ENCODE measurements at places on chromosomes 7 and 10.

GRCh38 chr10:339038-339391 lies 203.8 kb downstream of the ZMYND11 start:
- DNase-seq, result no peak

DNA sequence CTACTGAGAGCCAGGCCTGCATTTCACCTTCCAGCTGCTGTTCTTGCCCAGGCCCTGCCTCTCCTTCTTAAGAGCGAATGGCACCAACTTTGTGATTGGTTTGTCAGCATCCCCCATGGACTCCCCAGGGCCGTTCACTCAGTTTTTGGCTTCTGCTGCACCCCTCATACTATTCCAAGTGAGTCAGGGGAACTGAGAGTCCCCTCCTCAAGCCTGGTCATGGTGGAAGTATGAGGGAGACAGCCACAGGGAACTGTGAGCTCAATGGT lies 62.4 kb upstream of the ANTXRL start:
- DNase-seq, result no peak

GRCh38 chr10:73406846-73407245 lies 7.0 kb downstream of the ANXA7 start:
- no peak for DNase-seq

- DNase-seq, result peak; percentile 44
These were observed 255.8 kb downstream of the ABCA13 start for GRCh38 chr7:48426966-48427555.

- DNase-seq, result no peak
These were observed 5.8 kb upstream of the CLDN4 start for GRCh38 chr7:73824986-73825385.

GRCh38 chr7:152074673-152075072 lies 49.2 kb downstream of the GALNT11 start:
- DNase-seq, result no peak

GRCh38 chr10:110750931-110751330 lies 106.8 kb downstream of the RBM20 start:
- DNase-seq, result no peak

- DNase-seq, result no peak
These were observed 30.8 kb upstream of the SMNDC1 start for GRCh38 chr10:110335314-110336064.

DNA sequence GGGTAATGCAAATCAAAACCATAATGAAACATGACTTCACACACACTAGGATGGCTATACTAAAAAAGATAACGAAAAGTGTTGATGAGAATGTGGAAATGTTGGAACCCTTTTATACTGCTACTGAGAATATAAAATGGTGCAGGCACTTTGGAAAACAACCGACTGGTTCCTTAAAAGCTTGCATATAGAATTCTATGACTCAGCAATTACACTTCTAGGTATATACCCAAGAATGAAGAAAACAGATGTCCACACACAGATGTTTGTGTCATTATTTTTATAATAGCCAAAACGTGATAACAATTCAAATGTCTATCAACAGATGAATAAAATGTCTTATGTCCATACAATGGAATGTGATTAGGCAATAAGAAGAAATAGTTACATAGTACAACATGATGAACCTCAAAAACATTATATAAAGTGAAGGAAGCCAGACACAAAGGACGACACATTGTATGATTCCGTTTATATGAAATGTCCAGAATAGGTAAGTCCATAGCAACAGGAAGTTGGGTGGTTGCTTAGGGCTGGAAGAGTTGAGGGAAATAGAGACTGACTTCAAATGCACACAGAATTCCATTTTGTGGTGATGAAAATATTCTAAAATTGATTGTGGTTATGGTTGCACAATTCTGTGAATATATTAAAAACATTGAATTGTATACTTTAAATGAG lies 148.3 kb upstream of the PHYHIPL start:
- DNase-seq, result peak; percentile 79

- DNase-seq, result peak; percentile 60
These were observed 19.4 kb downstream of the SFTPD start for GRCh38 chr10:79929409-79929904.

GRCh38 chr10:62038609-62039190 lies 137.2 kb downstream of the ARID5B start:
- peak; percentile 94 for DNase-seq

GRCh38 chr10:114499116-114499515 lies 94.8 kb upstream of the AFAP1L2 start:
- no peak for DNase-seq

DNA sequence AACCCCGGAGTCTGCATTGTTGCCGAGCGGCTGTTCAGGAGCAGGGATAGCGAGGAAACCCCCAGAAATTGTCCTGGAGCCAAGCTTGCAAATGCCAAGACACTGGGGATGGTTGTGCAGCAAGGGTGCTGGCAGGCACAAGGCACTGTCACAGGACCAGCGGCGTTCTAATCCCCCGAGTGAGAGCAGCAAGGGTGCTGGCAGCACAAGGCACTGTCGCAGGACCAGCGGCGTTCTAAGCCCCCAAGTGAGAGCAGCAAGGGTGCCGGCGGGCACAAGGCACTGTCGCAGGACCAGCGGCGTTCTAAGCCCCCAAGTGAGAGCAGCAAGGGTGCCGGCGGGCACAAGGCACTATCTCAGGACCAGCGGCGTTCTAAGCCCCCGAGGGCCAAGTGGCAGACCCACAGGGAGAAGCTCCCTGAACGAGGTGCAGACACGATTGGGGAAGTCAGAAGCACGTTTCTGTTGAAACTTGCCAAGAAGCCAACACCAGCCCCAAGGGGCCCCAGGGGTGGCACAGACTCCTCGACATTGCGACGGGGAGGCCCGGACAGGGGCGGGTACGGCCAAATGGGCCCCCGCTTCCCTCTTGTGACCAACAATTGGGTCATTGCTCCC lies 40.4 kb upstream of the INPP5A start:
- no peak for DNase-seq

DNA sequence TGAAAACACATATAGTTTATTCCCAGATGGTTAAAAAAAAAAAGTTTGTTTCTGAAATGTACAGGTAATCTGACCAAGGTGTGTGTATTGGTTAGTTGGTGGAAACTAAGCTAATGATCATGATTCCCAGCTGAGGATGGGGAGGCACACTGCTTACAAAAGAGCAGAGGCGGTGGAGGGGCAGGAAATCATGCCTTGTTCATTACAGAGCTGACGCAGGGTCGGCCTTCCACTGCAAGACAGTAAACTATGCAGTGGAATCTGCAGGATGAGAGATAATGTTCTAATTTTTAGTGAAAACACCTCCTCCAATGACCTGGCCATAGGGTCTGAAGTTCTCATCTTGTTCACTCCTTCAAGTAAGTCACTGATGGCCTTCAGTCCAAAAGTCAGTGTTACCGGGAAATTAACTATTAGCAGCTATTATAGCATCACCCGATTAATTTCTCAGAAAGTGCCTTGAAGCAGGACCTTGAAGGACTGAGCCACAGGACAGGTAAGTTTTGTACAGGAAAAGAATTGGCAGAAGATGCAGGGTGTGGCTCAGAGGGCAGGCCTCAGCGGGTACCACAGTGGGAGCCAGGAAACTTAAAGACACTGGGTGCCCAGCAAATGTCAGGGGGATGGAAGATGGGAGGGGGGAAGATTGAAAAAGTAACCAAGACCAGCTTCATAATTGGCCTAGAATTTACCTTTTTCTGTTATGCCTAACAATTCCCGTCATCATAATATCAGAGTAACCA lies 36.0 kb downstream of the MYOF start:
- DNase-seq, result no peak

Data from fibroblast of skin of right quadriceps (primary cell).